ENCODE measurements at places on chromosomes 1 and 21.

GRCh38 chr21:16007943-16008342, 278.2 kb downstream of the USP25 start:
- no peak for DNase-seq

- no peak for DNase-seq
These were observed at the start of gene TMEM52 for GRCh38 chr1:1918901-1919303. Gene TMEM52 (minus strand): TSS chr1:1919279. CDS start chr1:1919265, 14 bp downstream.

DNA sequence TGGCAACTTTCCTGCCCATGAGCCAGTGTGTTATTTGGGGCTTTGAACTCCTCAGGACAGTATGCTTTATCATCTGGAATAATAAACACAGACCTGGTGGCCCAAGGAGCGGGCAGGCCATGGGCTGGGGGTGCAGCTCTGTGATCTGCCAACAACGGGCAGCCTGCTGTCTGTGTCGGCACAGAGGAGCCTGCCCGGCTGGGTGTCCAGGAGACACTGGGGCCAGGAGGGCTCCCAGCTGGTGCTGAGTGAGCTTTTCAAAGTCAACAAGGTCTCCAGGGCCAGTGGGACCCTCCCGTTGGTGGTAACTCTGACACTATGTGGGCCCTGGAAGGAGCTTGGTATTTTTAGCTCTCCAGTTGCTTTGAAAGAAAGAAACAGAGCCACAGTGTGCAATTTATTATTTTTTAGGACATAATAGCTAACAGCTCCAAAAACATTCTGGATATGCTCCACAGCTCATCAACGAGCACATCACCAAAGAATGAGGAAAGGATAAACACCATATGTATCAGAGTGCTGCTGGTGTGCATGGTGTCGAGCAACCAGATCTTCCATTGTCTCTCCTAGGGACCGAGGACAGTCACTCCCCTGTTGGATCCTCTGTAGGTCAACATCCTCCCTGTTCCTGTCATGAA, 488.7 kb upstream of the USP24 start:
- no peak for DNase-seq

GRCh38 chr1:42720868-42721267, 19.2 kb downstream of the CLDN19 start:
- no peak for DNase-seq

- no peak for DNase-seq
These were observed 47.7 kb downstream of the COQ8A start for GRCh38 chr1:226987623-226988333.

DNA sequence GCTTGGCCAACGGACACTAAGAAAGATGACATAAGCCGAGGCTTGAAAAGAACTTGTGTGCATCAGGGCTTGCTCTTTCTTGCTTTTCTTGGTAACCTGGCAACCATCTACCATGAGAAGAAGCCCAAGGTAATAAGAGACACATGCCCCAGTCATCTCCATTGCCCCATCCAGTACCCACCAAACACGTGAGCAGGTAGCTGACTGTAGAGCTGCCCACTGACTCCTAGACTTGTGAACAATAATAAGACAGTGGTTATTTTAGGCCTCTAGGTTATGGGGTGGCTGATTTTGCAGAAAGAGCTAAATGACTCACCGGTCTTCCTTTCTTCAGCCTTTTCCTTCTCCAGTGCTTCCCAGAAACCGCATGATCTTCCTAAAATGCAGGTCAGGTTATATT, 105.0 kb upstream of the JUN start:
- no peak for DNase-seq

GRCh38 chr1:37143800-37144199, 109.5 kb upstream of the GRIK3 start:
- no peak for DNase-seq

GRCh38 chr1:72281144-72281543, 1.2 kb downstream of the NEGR1 start:
- no peak for DNase-seq
